Kidney tubule cell (primary cell): ENCODE measurements at places on chromosomes 2 and 18.

GRCh38 chr18:77896586-77897252, 647.1 kb downstream of the GALR1 start:
- DNase-seq, result no peak

DNA sequence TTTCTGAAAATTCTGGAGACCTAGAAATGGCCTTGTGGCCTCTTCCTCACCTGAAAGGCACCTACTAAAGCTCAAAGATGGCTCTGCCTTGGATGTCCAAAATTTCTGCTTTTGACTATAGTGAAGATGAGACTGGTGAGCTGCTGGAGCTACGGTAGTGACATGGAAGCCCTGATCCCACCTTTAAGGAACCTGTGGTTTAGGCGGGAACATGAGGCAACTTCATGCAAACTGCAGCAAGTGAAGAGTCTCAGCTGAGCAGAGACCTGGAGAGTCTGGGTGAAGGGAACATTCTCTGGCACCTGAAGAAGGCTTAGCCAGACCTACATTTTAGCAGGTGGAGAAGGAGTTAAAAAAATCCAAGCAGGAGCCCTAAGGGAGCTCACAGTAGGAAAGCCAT, 40.0 kb downstream of the GORASP2 start:
- DNase-seq, result no peak

- no peak for DNase-seq
Observed at GRCh38 chr2:200373231-200373630, 66.7 kb downstream of the SPATS2L start.

GRCh38 chr2:160397530-160397865, 96.1 kb downstream of the RBMS1 start:
- peak; percentile 66 for DNase-seq

- DNase-seq, result no peak
Observed at GRCh38 chr2:196609806-196610205, 29.7 kb upstream of the CCDC150 start.
